ENCODE measurements at places on chromosomes 12 and 14. TPM values are rescaled to one million over a fixed set of nuclear protein-coding genes. Genes with fewer than 3 reads are reported as not detected.

DNA sequence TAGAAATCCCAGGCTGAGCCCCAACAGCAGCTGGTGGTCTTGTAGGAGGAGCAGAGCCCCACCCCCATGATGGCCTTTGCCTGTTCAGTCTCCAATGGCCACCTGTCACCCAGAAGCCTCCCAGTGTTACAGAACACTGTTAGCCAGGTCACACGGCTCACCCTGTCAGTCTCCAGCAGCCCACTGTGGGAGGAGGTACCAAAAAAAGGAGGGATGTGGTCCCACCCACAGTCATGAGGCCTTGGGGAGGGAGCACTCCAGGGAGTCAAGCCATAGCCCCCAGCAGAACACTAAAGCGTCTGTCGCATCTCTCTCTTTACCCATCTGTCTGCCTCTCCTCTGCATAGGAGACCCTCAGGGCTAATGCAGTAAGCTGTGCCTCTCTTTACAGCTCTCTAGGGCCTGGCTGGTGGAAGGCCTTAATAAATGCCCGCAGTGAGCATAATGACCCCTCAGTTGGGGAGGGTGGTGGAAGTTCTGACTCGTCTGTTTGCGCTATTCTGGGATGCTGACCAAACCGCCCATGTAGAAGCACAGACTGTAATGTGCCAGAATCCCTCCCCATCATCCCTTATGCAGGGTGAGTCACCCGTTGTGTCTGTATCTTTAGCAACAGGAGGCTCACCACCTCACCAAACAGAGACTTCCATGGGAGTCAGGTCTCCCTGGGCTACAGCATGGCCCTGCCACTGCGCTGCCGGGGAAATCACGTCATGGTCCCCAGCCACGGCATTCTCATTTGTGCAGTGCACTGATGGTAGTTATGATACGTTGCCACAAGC is 14.6 kb downstream of the C14orf132 start:
- peak; percentile 86 for DNase-seq
- peak overlapping the region; percentile 91 for H3K27ac ChIP-seq
- H3K36me3 ChIP-seq = peaks cover 11% of the 10 kb centered on the region
- H3K27me3 ChIP-seq = no peaks in the 10 kb centered on the region
- no peak overlapping the region for H3K4me3 ChIP-seq

- no peak overlapping the region for H3K4me3 ChIP-seq
- peaks cover 35% of the 10 kb centered on the region for H3K4me1 ChIP-seq
- no peak for DNase-seq
- peaks cover 5% of the 10 kb centered on the region for H3K27me3 ChIP-seq
Measured at GRCh38 chr12:63354969-63355368, 204.0 kb upstream of the AVPR1A start.

DNA sequence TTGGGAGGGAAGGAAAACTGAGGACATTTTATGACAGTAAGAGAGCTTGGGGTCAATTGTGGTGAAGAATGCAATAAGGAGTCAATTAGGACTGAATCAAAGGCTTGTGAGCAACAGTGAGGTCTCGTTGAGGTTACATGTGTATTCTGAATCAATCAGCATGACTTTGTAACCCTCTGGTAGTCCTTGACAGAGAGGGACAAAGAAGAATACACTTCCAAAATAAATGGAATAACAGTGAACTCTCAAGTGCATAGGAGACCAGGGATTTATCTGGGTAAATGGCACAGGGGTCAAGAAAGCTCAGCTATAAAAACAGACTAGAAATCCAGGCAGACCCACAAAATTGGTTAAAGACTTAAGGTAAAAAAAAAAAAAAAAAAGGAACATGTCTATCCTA is 85.1 kb upstream of the NAV3 start:
- peaks cover 3% of the 10 kb centered on the region for H3K4me1 ChIP-seq
- no peak overlapping the region for H3K4me3 ChIP-seq
- H3K27me3 ChIP-seq = peaks cover 17% of the 10 kb centered on the region
- no peak for DNase-seq

GRCh38 chr12:4447151-4447550 is 1.5 kb upstream of the FGF6 start:
- H3K27me3 ChIP-seq = no peaks in the 10 kb centered on the region
- H3K4me1 ChIP-seq = peaks cover 29% of the 10 kb centered on the region
- no peaks in the 10 kb centered on the region for H3K36me3 ChIP-seq
- no peak overlapping the region for H3K27ac ChIP-seq
- DNase-seq = peak; percentile 42

DNA sequence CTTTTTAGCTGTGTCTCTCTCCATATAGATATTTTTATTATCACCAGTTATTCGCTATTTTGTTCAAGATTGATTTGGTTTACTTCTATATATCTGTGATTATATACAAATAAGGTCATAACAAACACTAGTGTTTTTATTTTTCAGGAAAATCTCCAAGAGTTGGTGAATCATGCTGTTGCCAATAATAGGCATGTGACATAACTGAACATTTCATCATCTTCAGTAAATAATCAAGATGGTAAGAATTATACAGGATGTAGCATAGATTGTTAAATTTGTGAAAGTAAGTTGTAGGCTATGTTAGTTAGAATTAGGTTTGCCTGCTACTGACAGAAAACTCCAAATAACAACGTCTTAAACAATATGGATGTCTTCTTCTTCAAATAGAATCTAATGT is 240.9 kb upstream of the PDE3A start:
- no peak overlapping the region for H3K4me3 ChIP-seq
- peaks cover 16% of the 10 kb centered on the region for H3K4me1 ChIP-seq
- no peak for DNase-seq
- H3K36me3 ChIP-seq = no peaks in the 10 kb centered on the region

GRCh38 chr12:32303174-32303549 is 96.2 kb upstream of the FGD4 start:
- peaks cover 10% of the 10 kb centered on the region for H3K36me3 ChIP-seq
- no peaks in the 10 kb centered on the region for H3K27me3 ChIP-seq
- no peaks in the 10 kb centered on the region for H3K4me1 ChIP-seq
- no peak overlapping the region for H3K4me3 ChIP-seq
- H3K27ac ChIP-seq = no peak overlapping the region

- no peak for DNase-seq
- no peaks in the 10 kb centered on the region for H3K27me3 ChIP-seq
- H3K36me3 ChIP-seq = no peaks in the 10 kb centered on the region
- H3K27ac ChIP-seq = peak overlapping the region; percentile 18
- peaks cover 36% of the 10 kb centered on the region for H3K4me1 ChIP-seq
Measured at GRCh38 chr14:22824711-22825359, 4.9 kb upstream of the MRPL52 start.

GRCh38 chr12:64666054-64666914 is 56.0 kb downstream of the RASSF3 start:
- no peaks in the 10 kb centered on the region for H3K36me3 ChIP-seq
- peaks cover 62% of the 10 kb centered on the region for H3K4me1 ChIP-seq
- H3K27me3 ChIP-seq = no peaks in the 10 kb centered on the region
- H3K4me3 ChIP-seq = no peak overlapping the region
- H3K27ac ChIP-seq = peak overlapping the region; percentile 50

- H3K27me3 ChIP-seq = peaks cover 32% of the 10 kb centered on the region
- peaks cover 2% of the 10 kb centered on the region for H3K4me1 ChIP-seq
- H3K36me3 ChIP-seq = no peaks in the 10 kb centered on the region
- DNase-seq = peak; percentile 66
Measured at GRCh38 chr14:94522115-94522724, 13.0 kb upstream of the SERPINA12 start.

NEUROD4 gene
- total RNA-seq = not detected

KLRG1 gene
- not detected for total RNA-seq

TPH2 gene
- not detected for total RNA-seq

CDKN3 gene
- 10.6 TPM for total RNA-seq

GLIPR1L1 gene
- total RNA-seq = not detected

SDR9C7 gene
- not detected for total RNA-seq

ZDHHC22 gene
- 0.16 TPM for total RNA-seq

PLEKHD1 gene
- 0.08 TPM for total RNA-seq

RFX4 gene
- total RNA-seq = not detected

FOXM1 gene
- total RNA-seq = 17.4 TPM

XRCC3 gene
- 7.5 TPM for total RNA-seq
